Esophagus muscularis mucosa (tissue), 4 donors: ENCODE measurements at places on chromosomes 3 and 15. TPM values are rescaled to one million over a fixed set of nuclear protein-coding genes. Genes with fewer than 3 reads are reported as not detected.

The FANCD2OS gene
- not detected for total RNA-seq

The CIP2A gene
- 2.0 TPM for total RNA-seq

The LDHAL6B gene
- total RNA-seq, result not detected

The SNTN gene
- not detected for total RNA-seq

The THAP10 gene
- total RNA-seq, result 2.1 TPM

The TM2D3 gene
- 37.9 TPM for total RNA-seq

The EPHB3 gene
- total RNA-seq, result 1.5 TPM

The C3orf80 gene
- 0.26 TPM for total RNA-seq

The AHSG gene
- total RNA-seq, result not detected

The HTR3E gene
- total RNA-seq, result not detected

The NR1I2 gene
- total RNA-seq, result not detected

The SKOR1 gene
- total RNA-seq, result 0.99 TPM

The DUOXA2 gene
- total RNA-seq, result 0.42 TPM

The TRPC1 gene
- 25.0 TPM for total RNA-seq

The ZMYND10 gene
- not detected for total RNA-seq

The BTLA gene
- not detected for total RNA-seq

The DYNLT2B gene
- total RNA-seq, result 9.5 TPM

The ARPIN gene
- 26.2 TPM for total RNA-seq

The INSYN1 gene
- total RNA-seq, result 26.4 TPM

The CHRM5 gene
- total RNA-seq, result not detected

The FBXW12 gene
- not detected for total RNA-seq

The MB21D2 gene
- total RNA-seq, result 11.5 TPM

The CCDC54 gene
- total RNA-seq, result not detected

The GLDN gene
- 9.9 TPM for total RNA-seq

The SLC24A5 gene
- not detected for total RNA-seq

The DIS3L gene
- 34.3 TPM for total RNA-seq

The SLC51B gene
- not detected for total RNA-seq

The SLC22A14 gene
- total RNA-seq, result 0.23 TPM

The LRTM1 gene
- not detected for total RNA-seq

The CCDC39 gene
- total RNA-seq, result not detected

The PGBD4 gene
- total RNA-seq, result 1.2 TPM

The C3orf49 gene
- total RNA-seq, result not detected

The ALDH1A3 gene
- 131 TPM for total RNA-seq

The MED12L gene
- total RNA-seq, result 0.42 TPM

The KNL1 gene
- 0.06 TPM for total RNA-seq

The DNAH12 gene
- total RNA-seq, result not detected

The LIPH gene
- total RNA-seq, result not detected
